Fibroblast of villous mesenchyme (primary cell): ENCODE measurements at places on chromosomes 3 and 15. TPM values are rescaled to one million over a fixed set of nuclear protein-coding genes. Genes with fewer than 3 reads are reported as not detected.
A peak's percentile ranks its signal among the peaks of the same experiment; 100 is the strongest.

- peak; percentile 28 for DNase-seq
Measured at GRCh38 chr15:69194854-69195253, 34.4 kb downstream of the GLCE start.

GRCh38 chr3:177731644-177732268 is 534.5 kb upstream of the TBL1XR1 start:
- peak; percentile 84 for DNase-seq

GRCh38 chr3:16140116-16140893 is 34.2 kb upstream of the GALNT15 start:
- DNase-seq: peak; percentile 89

Gene PLAAT1
- not detected in 2 replicates for total RNA-seq

GRCh38 chr15:42121682-42122081 is 27.3 kb upstream of the PLA2G4D start:
- DNase-seq: no peak

GRCh38 chr3:151183265-151183671 is 19.7 kb downstream of the GPR171 start:
- peak; percentile 14 for DNase-seq

Gene GOLGA6D
- not detected in 2 replicates for total RNA-seq

GRCh38 chr15:48177383-48177765 is 721 bp downstream of the MYEF2 start:
- DNase-seq: peak; percentile 33

DNA sequence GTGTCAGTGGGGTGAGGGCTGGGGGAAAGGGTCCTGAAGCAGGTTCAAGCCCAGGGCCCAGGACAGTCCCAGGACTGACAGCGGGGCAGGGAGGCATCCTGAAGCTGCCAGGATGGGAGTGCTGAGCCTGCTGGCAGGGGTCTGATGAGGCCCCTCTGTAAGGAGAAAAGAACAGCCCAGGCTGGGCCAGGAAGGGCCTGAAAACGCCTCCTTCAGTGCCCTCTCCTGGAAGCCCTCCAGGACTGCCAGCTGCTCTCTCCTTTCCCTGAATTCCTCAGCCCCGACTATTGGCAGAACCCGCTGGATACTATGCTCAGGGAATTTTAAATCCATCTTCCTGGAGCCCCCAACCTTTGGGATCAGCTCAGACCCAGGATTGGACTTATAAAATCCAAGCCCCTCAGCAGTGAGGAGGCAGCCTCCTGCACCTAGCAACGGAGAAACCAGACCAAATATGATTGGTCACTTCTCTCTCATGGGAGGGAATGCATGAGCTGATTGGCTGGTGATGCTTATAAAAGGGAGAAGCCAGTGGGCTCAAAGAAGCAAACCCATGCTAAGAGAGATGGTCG is 203.5 kb upstream of the LINGO1 start:
- DNase-seq: peak; percentile 28

Gene SNTN
- total RNA-seq: not detected in 2 replicates

Gene MOBP
- not detected in 2 replicates for total RNA-seq

Gene IL16
- total RNA-seq: 0.32 TPM in 1 of 2 replicates, not detected in the other

- peak; percentile 13 for DNase-seq
Measured at GRCh38 chr3:55719508-55719907, 232.4 kb upstream of the WNT5A start.

- no peak for DNase-seq
Measured at GRCh38 chr3:45657853-45658252, 31.3 kb upstream of the SACM1L start.

GRCh38 chr15:69450968-69451695 is 1.5 kb upstream of the RPLP1 start:
- peak; percentile 68 for DNase-seq

DNA sequence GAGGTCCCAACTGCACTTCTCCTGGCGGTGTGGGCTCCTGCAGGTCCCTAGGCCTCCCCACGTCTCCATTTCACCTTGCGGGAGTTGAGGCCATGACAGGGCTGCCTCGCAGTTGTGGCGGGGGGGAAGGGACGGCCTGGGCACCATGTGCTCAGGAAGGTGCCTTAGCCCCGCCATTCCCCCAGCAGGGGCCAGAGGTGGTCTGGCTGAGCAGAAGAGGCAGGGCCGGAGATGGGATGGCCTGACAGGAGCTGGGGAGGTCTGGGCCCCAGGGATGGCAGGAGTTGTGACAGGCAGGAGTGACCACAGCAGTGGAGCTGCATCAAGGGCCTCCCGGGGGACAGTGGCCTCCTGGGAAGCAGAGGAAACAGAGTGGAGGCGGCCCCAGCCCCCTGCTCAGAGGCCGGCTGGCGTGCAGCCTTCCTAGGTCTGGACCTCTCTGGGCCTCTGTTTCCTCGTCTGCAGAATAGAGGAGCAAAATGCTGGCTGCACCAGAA is 18.7 kb upstream of the KLF15 start:
- DNase-seq: no peak
